Esophagus muscularis mucosa (tissue), 4 donors: ENCODE measurements at places on chromosomes 7 and 10. TPM values are rescaled to one million over a fixed set of nuclear protein-coding genes. Genes with fewer than 3 reads are reported as not detected.

The LIPF gene
- not detected for total RNA-seq

DNA sequence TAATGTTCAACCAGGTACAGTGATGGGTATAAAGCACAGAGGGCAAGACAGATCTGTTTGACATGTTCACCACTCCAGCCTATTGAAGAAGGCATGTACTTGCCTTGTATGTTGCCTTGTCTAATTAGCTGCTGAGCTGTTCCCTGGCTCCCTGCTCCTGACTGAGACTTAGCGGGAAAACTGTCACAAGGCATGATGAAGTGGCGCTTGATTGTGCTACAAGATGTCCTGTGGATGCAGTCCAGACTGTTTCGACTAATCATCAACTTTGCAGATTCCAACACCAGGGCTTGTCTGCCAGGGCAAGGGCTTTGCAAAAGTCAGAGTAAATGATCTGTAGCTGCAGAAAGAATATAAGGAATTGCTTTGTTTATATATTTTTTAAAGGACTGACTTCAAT, 136.2 kb upstream of the NRBF2 start:
- no peak overlapping the region for H3K27ac ChIP-seq
- peaks cover 11% of the 10 kb centered on the region for H3K4me1 ChIP-seq
- no peaks in the 10 kb centered on the region for H3K27me3 ChIP-seq
- DNase-seq = no peak
- H3K4me3 ChIP-seq = no peak overlapping the region
- H3K36me3 ChIP-seq = no peaks in the 10 kb centered on the region

DNA sequence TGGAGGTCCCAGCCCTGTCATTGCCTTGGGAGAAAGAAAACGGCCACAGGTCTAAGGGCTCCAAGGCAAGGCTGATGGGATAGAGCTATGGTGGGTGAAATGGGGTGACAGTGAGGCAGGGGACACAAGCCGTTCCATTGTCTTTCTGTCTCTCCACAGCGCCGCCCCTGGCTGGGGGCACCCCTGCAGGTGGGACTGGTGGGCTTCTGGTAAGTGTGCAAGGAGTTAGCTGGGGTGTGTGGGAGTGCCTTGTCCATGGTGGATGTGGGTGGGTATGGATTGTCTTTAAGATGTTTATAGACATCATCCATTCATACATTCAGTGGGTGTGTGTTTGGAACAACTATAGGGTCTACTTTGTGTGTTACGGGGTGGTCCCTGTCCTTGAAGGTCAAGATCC, 7.5 kb downstream of the SFXN3 start:
- peaks cover 31% of the 10 kb centered on the region for H3K36me3 ChIP-seq
- H3K4me3 ChIP-seq = no peak overlapping the region
- H3K4me1 ChIP-seq = peaks cover 35% of the 10 kb centered on the region
- H3K27me3 ChIP-seq = no peaks in the 10 kb centered on the region

DNA sequence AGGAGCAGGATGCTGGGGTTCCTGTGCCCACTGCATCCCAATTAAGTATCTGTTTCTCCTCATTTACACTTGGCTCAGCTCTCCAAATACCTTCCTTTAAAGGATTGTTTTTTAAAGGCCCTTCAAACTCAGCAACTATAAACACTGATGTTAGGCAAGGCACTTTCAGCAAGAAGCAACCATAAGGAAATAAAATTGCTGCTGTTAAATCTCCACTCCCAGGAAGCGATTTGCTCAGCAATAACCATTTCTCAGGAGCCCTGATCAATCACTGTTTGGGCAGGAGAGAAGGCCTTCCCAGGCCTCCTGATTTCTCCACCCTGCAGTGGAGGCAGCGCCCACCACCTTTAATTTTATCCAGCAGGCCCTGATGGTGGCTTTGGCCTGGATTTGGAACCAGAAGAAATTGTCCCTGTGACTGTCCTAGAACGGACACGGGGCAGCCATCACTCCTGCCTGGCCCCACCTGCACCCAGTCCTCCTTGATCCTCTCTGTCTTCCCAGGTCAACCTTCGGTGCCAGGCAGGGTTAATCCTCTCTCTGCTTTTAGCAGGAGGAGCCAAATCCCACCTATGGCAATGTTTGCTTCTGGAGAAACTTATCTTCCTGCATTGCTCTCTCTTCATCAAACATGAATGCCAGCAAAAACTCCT, 199.8 kb downstream of the PLXNA4 start:
- H3K36me3 ChIP-seq = no peaks in the 10 kb centered on the region
- H3K4me3 ChIP-seq = no peak overlapping the region
- DNase-seq = no peak
- H3K4me1 ChIP-seq = peaks cover 41% of the 10 kb centered on the region
- no peak overlapping the region for H3K27ac ChIP-seq
- no peaks in the 10 kb centered on the region for H3K27me3 ChIP-seq

GRCh38 chr7:234708-235553, 42.6 kb downstream of the FAM20C start:
- H3K4me1 ChIP-seq = peaks cover 73% of the 10 kb centered on the region
- H3K4me3 ChIP-seq = peak overlapping the region; percentile 37
- no peaks in the 10 kb centered on the region for H3K36me3 ChIP-seq
- H3K27ac ChIP-seq = peak overlapping the region; percentile 98
- no peaks in the 10 kb centered on the region for H3K27me3 ChIP-seq
- DNase-seq = no peak

The HSPA12A gene
- 19.9 TPM for total RNA-seq

The GHRHR gene
- not detected for total RNA-seq

The TBXAS1 gene
- total RNA-seq = 10.8 TPM

GRCh38 chr10:119701861-119702260, 24.0 kb upstream of the INPP5F start:
- H3K4me3 ChIP-seq = no peak overlapping the region
- H3K27ac ChIP-seq = no peak overlapping the region
- no peaks in the 10 kb centered on the region for H3K27me3 ChIP-seq

- no peak overlapping the region for H3K27ac ChIP-seq
- H3K27me3 ChIP-seq = no peaks in the 10 kb centered on the region
- no peaks in the 10 kb centered on the region for H3K36me3 ChIP-seq
- DNase-seq = no peak
- H3K4me3 ChIP-seq = no peak overlapping the region
Observed at GRCh38 chr10:50614444-50615137, 9.2 kb downstream of the SGMS1 start.

The MSMB gene
- not detected for total RNA-seq

GRCh38 chr7:99143853-99144672, at the start of gene SMURF1:
SMURF1 (minus strand) TSS chr7:99144108; CDS start chr7:99143780, 328 bp downstream.
- H3K27ac ChIP-seq = peak within 1 kb of the TSS; percentile 98
- peaks cover 29% of the 10 kb centered on the region for H3K4me1 ChIP-seq
- peak within 1 kb of the TSS; percentile 99 for H3K4me3 ChIP-seq
- DNase-seq = no peak
- H3K27me3 ChIP-seq = no peaks in the 10 kb centered on the region

- H3K27me3 ChIP-seq = no peaks in the 10 kb centered on the region
- H3K4me3 ChIP-seq = no peak overlapping the region
- no peaks in the 10 kb centered on the region for H3K4me1 ChIP-seq
- no peak overlapping the region for H3K27ac ChIP-seq
- DNase-seq = no peak
Observed at GRCh38 chr7:142356166-142356565, 98.3 kb upstream of the PRSS58 start.

- H3K36me3 ChIP-seq = no peaks in the 10 kb centered on the region
- no peak for DNase-seq
- peaks cover 8% of the 10 kb centered on the region for H3K27me3 ChIP-seq
Observed at GRCh38 chr10:45422866-45423659, 49.0 kb downstream of the ALOX5 start.

DNA sequence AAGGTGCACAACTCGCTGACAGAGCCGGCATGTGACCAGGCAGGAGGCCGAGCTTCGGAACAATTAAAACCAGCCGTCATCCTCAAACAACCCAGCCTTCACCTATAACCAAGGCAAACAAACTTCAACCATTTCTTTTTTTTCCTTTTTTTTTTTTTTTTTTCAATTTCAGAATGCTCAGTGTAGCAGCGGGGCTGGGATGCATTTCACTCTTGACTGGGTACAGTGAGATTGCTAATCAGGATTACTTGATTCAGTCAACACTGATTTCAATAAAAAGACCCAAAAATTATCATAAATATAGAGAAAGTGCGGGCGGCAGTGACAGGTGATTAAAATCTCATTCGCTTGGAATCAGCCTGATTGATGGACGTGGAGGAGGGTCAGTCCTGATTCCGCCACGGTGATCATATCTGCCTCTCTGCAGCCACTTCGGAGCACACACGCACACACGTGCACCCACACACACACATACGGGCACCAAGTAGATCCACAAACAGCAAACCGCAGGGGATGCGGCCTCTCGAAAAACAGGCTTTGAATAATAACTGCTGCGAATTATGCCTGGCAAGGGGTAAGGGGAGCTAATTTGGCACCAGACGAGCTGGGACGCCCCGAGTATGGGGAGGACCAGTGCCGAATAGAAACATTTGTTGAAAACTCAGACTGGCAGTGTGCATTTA, 31.2 kb downstream of the EBF3 start:
- no peaks in the 10 kb centered on the region for H3K4me1 ChIP-seq
- no peaks in the 10 kb centered on the region for H3K36me3 ChIP-seq
- H3K27me3 ChIP-seq = no peaks in the 10 kb centered on the region
- DNase-seq = no peak

- no peaks in the 10 kb centered on the region for H3K27me3 ChIP-seq
- DNase-seq = no peak
- H3K27ac ChIP-seq = no peak overlapping the region
Observed at GRCh38 chr10:2251631-2252030, 514.3 kb upstream of the ADARB2 start.

- H3K36me3 ChIP-seq = no peaks in the 10 kb centered on the region
- DNase-seq = no peak
- no peak overlapping the region for H3K27ac ChIP-seq
- no peaks in the 10 kb centered on the region for H3K27me3 ChIP-seq
- no peak overlapping the region for H3K4me3 ChIP-seq
Observed at GRCh38 chr10:3382092-3382491, 209.5 kb upstream of the PITRM1 start.

The HIP1 gene
- 15.8 TPM for total RNA-seq

- no peaks in the 10 kb centered on the region for H3K36me3 ChIP-seq
- H3K27ac ChIP-seq = no peak overlapping the region
- H3K4me1 ChIP-seq = peaks cover 4% of the 10 kb centered on the region
- no peaks in the 10 kb centered on the region for H3K27me3 ChIP-seq
Observed at GRCh38 chr10:60508037-60508436, 118.4 kb upstream of the ANK3 start.
